ENCODE measurements at places on chromosomes 2 and 18.

- DNase-seq = no peak
Observed at GRCh38 chr2:189880832-189881492, 96.7 kb downstream of the PMS1 start.

DNA sequence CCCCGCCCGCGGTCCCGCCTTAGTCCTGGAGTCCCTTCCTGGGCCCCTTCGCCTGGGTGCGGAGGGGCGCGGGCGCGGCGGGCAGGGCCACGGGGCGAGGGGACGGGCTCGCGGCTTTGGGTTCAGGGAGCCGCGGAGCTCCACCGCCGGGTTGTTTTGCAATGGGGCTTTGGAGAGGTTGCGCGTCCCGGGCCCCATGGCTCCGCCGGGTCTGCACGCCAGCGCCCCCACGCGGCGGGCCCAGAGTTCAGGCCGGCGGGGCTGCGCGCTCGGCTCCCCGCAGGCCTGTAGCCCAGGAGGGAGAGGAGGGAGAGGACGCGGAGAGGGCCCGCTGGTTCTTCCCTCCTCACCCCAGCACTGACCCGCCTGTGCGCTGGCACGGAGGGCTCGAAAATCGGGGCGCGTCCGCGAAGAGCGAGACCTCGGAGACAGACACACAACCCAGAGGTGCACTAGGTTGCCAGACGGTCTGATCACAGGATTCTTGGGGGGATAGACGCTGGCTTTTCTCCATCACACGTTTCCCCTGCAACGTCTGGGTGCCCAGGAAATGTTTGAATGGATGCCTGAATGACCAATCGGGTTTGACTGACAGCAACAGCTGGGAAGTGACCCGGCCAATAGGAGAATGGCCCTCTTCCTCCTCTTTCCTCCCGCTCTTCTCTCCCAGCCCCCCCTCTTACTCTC is 4.9 kb upstream of the SIX2 start:
- DNase-seq = peak; percentile 84

DNA sequence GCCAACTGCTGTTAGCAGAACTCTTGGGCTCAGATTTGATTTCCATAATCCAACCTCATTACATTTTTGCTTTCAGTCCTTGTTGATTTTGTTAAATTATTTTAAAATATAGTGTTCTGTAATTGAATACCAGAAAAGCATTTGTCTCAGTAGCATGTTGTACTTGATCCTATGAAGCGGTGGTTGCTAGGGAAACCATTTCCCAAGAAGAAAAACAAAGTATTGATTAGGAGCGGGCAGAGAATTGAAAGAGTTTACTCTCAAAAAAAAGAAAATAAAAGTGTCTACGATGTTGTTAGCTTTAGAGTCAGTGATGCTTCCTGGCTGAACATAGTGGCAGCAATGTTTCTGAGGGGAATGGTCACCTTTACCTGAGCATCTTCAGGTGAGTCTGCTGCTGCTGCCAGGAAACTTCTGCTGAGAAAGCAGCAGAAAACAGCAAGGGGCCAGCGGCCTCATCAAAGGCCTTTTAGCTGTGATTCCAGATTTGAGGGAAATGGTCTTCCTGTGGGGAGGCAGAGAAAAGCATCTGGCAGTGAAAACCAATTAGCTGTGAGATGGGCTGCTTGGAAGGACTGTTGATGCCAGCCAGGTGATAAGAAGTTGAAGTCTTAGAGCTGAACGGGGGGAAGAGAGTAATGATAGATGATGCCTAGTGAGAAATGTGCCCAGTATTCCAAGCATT is 37.1 kb downstream of the CRIM1 start:
- DNase-seq = no peak

GRCh38 chr2:172177996-172178395 is 75.3 kb upstream of the DLX2 start:
- no peak for DNase-seq

DNA sequence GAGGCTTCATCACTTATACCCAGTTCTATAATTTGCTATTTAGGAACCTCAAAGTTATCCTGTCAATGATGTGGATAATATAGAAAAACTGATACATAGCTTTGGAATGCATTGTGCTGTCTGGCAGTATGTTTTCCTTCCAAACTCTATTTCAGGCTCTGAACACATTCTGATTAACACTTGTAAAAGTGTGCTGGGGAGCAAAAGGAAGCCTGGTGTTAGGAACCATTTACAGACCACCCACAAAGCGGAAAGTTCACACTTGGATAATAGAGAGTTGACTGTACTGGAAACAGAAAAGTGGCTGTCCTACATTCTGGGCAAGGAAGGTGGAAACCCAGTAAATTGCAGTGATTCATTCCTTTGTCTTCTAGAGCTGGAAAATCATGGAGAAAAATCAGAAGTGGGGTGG is 114.5 kb upstream of the ZFP36L2 start:
- no peak for DNase-seq

DNA sequence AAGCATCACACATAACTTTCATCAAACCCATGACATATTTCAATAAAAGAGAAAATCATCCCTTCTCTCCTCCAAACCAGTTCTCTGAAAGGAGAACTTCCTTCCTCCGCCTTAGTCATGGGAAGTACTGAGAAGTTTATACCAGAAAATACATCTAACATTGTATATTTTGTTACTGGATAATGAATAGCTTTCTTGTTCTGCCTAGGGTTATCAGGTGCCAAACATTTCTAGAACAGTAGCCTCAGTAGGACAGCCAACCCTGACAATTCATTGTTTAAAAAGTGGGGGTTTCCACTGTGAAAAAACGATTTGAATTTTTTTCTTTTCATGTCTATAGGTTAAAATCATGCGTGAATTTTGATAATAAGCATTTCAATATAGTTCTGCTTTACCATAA is 16.0 kb upstream of the DAW1 start:
- no peak for DNase-seq

DNA sequence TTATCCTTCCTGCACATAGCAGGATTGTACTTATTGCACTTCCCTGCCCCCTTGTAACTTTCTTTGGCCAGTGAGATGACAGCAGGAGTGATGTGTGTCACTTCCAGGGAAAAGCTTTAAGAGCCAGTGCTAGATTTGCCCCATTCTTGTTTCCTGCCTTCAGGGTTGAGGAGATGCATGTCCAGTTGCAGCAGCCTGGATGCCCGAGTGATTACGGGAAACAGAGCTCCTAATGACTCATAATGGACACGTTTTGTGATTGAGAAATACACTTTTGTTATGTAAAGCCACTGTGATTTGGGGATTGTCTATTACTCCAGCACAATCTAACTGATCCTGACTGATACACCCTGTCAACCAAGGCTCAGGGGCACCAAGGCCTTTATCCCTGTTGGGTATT is 5.0 kb upstream of the TET3 start:
- DNase-seq = no peak

GRCh38 chr18:9824474-9824832 is 61.3 kb upstream of the TXNDC2 start:
- DNase-seq = peak; percentile 36

GRCh38 chr2:200795028-200795440 is 16.7 kb upstream of the BZW1 start:
- no peak for DNase-seq

DNA sequence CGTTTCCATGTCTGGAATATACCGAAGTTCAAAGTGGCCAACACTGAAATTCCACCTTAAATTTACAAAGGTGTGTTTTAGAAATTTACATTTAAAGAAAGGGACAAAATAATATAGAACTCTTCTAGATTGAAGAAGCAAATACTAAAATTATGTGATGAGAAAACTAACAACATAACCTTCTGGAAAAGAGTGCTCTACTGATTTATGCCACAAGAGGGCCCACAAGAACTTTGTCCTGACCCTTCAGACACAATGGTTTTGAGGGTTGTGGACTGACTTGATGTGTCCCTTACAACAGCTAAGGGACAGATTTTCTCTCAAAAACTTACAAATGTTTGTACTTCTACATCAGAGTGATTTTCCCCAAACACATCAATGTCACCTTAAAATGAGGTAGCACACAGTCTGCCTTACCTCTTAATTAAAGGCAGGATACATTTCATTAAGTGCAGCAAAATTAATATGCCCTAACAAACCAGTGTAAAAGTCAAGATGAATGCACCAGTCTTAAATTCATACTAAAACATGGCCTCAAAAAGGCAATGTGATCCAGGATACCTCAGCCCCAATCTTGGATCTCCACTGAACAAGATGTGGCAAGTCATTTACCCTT is 36.2 kb downstream of the EIF2AK3 start:
- DNase-seq = peak; percentile 89

- DNase-seq = no peak
Observed at GRCh38 chr2:169946546-169946945, 119.3 kb downstream of the UBR3 start.

GRCh38 chr2:46576875-46577274 is 97.5 kb downstream of the TMEM247 start:
- no peak for DNase-seq

- peak; percentile 50 for DNase-seq
Observed at GRCh38 chr2:26088038-26088643, 54.3 kb downstream of the RAB10 start.

GRCh38 chr2:176088048-176088936 is 4.2 kb upstream of the HOXD13 start:
- DNase-seq = peak; percentile 84

DNA sequence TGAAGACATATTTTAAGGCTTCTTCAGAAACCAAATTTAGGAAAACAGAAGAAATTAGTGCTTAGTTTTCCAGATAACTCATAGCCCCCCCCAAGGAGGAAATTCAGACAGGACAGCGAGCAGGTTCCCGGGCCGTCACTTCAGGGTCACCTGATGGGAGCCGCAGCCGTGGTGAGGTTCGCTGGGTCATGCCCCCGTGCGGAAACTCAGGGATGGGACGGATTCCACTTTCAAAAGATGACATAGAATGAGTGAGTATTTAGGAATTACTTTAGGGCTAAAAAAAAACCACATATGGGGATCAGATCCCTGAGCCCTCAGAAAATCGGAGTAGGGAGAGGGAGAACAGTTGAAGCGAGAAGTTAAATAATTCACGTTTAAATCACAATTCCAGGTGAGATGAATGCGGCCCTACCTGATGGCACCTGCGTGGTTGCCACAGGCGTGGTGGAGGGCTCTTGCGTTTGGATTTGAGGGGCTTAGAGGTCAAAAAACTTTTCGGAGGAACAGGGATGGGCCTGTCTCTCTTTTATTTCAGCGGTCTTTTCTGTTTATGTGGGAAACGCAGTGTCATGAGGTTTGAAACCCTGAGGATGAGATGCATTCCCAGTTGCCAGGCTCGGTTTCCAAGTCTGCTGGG is 114.4 kb downstream of the NFATC1 start:
- no peak for DNase-seq

DNA sequence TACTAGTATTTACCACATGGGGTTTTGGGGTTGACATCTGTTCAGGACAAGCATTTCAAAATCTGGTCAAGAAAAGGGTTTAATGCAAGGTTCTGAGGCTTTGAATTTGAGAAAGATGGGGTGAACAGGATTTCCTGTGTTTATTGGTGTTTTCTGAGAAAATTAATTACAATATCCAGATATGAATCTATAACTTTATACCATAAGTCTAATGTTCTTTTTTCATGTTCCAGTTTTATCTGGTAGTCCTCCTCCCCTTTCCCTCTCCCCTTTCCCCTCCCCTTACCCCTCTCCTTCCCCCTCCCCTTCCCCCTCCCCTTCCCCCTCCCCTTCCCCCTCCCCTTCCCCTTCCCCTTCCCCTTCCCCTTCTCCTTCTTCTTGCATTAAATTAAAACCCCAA is 1518.2 kb upstream of the TMEFF2 start:
- no peak for DNase-seq

DNA sequence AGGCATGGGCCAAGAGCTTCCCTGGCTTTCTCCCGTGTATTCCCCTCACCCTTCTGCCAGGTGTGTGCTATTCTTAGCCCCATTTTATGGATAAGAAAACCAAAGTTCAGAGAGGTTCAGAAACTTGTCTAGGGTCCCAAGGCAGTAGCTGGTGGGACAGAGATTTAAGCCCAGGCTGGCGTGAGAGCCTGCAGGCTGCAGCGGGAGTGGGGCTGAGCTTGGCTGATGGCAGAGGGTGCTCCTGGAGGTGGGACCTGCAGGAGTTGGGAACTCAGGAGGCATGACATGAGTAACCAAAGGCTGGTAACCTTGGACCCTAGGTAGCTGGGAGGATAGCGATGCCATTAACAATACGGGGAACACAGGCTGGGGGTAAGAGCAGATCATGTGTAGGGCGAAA is 87.3 kb upstream of the B3GNT7 start:
- no peak for DNase-seq

- no peak for DNase-seq
Observed at GRCh38 chr2:9998916-9999654, 44.3 kb upstream of the KLF11 start.

GRCh38 chr2:223052548-223053483 is 826 bp downstream of the KCNE4 start:
- peak; percentile 61 for DNase-seq

GRCh38 chr2:192700934-192701333 is 506.2 kb upstream of the TMEFF2 start:
- DNase-seq = no peak

DNA sequence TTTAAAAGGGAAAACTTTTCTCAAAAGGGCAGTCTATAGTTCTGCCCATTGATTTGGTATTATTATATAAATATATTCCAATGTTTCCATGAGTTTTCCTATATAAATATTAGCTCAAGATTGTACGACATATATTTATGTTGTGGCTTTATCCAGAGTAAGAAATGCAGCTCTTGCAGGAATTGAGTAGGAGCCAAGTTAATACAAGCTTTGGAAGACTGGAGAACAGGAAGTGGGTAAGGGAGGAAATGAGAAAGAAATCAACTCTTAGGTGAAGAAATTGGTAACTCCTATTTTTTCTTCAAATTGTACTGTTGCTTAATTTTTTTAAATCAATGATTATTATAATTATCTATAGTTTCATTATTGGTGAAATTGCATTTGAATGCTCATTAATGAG is 105.4 kb upstream of the FAM117B start:
- peak; percentile 16 for DNase-seq

DNA sequence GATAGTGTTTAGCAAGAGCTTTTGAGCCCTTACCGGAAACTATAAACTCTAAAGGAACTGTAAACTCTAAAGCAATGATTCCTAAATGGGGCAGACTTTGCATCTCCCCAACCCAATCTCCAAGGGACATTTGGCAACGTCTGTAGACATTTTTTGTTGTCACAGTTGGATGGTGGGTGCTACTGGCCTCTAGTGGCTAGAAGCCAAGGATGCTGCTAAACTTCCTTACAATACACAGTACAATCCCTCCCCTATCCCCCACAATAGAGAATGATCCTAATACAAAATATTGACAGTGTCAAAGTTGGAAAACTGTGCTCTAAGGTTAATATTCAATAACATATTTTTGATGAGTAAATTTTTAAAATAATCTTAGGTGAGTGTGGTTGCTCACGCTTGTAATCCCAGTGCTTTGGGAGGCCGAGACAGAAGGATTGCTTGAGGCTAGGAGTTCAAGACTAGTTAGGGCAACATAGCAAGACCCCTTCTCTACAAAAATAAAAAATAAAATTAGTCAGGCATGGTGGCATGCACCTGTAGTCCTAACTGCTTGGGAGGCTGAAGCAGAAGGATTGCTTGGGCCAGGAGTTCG is 66.7 kb downstream of the PTPN4 start:
- peak; percentile 66 for DNase-seq

- no peak for DNase-seq
Observed at GRCh38 chr2:236971919-236972381, 113.7 kb upstream of the COPS8 start.
